Right lung (tissue), 10 donors: ENCODE measurements at places on chromosomes 1 and 21. TPM values are rescaled to one million over a fixed set of nuclear protein-coding genes. Genes with fewer than 3 reads are reported as not detected.

GRCh38 chr1:92169214-92170005 lies 48.3 kb upstream of the C1orf146 start:
- no peak for DNase-seq

DNA sequence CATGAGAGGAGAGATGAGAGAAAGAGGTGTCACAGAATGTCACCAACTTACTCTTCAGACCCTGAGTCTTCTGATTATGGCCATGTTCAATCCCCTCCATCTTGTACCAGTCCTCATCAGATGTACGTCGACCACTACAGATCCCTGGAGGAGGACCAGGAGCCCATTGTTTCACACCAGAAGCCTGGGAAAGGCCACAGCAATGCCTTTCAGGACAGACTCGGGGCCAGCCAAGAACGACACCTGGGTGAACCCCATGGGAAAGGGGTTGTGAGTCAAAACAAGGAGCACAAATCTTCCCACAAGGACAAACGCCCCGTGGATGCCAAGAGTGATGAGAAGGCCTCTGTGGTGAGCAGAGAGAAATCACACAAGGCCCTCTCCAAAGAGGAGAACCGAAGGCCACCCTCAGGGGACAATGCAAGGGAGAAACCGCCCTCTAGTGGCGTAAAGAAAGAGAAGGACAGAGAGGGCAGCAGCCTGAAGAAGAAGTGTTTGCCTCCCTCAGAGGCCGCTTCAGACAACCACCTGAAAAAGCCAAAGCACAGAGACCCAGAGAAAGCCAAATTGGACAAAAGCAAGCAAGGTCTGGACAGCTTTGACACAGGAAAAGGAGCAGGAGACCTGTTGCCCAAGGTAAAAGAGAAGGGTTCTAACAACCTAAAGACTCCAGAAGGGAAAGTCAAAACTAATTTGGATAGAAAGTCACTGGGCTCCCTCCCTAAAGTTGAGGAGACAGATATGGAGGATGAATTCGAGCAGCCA lies 8.0 kb downstream of the ELOA start:
- peak; percentile 42 for DNase-seq

Gene NPHS2
- not detected for polyA plus RNA-seq

DNA sequence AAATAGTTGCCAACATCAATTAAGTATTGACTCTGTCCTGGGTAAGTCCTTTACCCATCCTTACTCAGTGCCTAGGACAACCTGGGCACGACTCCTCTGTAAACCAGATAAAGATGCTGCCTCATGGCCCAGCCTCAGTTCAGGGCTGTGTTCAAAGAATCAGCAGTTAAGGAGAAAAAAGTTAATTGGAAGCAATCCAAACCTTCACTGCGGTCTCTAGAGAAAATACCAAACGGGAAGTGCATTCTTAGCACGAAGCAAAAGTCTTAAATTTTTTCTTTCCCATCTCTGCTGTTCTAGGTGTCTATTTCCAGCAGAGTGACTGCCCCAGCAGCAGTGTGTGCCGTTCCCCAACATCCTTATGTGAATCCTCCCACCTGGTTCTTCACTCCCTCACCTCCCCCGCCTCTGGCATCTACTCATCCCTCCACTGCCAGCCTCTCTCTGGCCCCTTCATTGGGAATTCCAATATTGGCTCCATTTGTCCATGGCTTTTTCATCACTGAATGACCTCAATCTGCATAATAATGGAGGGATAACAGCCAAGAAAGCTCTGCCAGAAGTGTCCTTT lies 23.2 kb downstream of the KANK4 start:
- no peak for DNase-seq

Gene DNALI1
- polyA plus RNA-seq, result 46.3 TPM

Gene VHLL
- not detected for polyA plus RNA-seq

DNA sequence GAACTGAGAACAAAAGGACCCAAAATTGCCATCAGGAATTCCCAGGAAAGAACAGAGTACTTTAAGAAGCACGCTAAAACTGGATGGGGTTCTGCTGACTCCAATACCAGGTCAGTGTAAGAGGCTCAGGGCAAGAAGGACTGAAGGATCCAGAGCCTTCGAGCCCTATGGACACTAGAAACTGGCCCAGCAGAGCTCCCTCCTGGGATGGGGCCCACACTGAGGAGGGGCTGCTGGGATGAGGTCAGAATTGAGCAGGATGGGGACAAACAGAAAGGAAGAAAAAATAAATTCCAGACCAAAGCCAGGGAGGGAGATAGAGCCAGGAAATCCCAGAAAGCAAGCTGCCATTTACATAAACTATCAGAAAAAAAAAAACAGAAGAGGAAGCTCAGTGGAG lies 222.4 kb upstream of the COA6 start:
- DNase-seq, result no peak

- DNase-seq, result no peak
Observed at GRCh38 chr1:68375919-68376318, 73.8 kb downstream of the RPE65 start.

Gene CAMK1G
- polyA plus RNA-seq, result 6.8 TPM

GRCh38 chr1:56799605-56800400 lies 19.4 kb downstream of the FYB2 start:
- no peak for DNase-seq

DNA sequence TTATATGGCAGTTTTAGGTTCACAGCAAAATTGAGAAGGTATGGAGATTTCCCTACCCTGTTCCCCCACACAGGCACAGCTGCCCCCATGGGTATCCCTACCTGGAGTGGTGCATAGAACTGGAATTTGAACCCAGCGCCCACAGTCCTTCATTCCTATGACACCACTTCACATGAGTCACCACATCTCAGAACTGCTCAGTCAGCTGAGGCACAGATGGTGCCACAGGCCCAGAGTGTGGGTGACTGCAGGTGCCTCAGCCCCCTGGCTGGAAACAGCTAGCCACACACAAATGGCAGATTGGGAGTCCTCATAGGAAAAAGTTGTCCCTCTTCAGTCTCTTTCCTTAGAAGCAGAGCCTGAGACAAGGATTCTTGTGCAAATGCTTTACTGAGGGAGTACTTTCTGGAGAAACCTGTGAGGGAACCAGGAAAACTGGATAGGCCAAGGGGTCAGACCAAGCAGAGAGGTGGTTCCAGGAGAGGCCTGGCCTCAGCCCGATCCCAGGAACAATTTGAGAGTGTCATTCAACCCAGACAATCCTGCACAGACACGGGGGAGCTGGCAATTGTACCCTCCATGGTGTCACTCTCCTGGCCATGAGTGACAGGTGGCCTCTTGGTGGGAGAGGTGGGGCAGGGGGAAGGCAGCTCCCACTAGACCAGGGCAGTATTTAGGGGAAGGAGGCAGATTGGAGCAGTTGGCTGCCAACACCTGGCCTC lies 6.9 kb downstream of the PLA2G2D start:
- no peak for DNase-seq
